Naive thymus-derived CD4-positive, alpha-beta T cell (primary cell): ENCODE measurements at places on chromosomes 7 and 10.
A peak's percentile ranks its signal among the peaks of the same experiment; 100 is the strongest.

DNA sequence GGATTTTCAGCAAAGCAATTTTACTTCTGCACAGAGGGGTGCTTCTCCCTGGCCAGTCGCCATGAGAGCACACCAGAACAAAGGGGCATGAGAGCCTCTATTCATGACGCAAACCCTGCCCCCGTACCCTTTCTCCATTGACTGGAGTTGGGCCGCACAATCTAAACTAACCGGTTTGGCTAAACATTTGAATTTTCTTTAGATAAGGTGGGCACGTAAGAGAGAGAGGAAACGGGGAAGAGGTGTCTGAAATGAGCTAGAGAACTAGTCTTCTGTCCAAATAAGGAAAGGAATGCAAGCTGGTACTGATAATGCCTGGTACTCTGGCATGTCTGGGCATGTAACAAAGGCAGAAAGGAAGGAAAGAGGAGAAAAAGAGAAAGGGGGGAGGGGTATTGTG, 13.2 kb upstream of the SCIN start:
- H3K4me3 ChIP-seq = no peak overlapping the region
- no peaks in the 10 kb centered on the region for H3K4me1 ChIP-seq
- DNase-seq = no peak
- no peak overlapping the region for H3K27ac ChIP-seq
- H3K36me3 ChIP-seq = no peaks in the 10 kb centered on the region
- H3K27me3 ChIP-seq = no peaks in the 10 kb centered on the region

DNA sequence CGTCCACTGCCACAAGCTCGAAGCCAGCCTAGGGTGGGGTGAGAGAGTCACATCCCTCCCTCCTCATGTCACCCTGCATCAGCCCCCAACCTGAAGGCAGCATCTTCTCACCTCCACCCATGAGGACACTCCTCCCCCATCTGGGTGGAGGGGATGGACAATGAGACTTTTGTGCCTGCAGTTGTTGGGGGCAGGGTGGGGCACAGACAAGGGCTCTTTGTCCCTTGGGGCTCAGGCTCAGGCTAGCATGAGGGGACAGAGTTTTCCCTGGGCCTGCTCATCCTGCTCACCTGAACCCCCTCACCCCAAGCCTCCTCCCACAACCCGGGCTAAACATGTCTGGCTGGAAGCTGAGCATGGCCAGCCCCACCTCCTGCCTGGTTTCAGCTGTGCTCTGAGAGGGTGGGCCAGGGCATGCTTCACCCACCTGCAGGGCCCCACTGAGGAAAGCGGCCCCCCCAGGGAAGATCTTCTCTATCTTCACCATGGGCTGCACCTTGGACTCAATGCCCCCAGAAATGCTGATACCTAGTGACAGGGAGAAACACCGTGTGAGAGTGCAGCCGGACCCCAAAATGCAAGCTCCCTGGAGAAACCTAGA, 9.3 kb downstream of the LZTS2 start:
- H3K4me1 ChIP-seq = peaks cover 5% of the 10 kb centered on the region
- H3K27ac ChIP-seq = no peak overlapping the region
- H3K36me3 ChIP-seq = peaks cover 25% of the 10 kb centered on the region

DNA sequence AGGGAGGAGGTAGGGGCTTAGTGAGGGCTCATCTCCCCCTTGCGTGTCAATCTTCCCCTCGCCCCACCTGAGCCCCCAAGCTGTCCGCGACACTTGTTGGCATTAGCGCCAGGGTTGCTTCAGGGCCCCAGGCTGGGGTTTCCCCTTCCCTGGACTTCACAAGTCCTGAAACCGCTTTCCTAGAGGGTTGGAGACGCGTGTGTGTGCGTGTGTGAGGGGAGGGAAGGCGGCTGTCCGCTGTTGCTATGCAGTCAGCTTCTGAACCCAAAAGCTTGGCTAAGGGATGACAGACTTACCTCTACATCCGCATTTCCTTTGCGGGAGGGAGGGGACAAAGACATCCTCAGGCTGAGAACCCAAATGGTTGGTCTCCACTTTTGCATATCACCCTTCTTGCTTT, 803 bp downstream of the GOLGA7B start:
- H3K4me1 ChIP-seq = peaks cover 25% of the 10 kb centered on the region
- H3K36me3 ChIP-seq = no peaks in the 10 kb centered on the region
- peak; percentile 40 for DNase-seq
- H3K4me3 ChIP-seq = peak overlapping the region; percentile 74
- no peaks in the 10 kb centered on the region for H3K27me3 ChIP-seq

DNA sequence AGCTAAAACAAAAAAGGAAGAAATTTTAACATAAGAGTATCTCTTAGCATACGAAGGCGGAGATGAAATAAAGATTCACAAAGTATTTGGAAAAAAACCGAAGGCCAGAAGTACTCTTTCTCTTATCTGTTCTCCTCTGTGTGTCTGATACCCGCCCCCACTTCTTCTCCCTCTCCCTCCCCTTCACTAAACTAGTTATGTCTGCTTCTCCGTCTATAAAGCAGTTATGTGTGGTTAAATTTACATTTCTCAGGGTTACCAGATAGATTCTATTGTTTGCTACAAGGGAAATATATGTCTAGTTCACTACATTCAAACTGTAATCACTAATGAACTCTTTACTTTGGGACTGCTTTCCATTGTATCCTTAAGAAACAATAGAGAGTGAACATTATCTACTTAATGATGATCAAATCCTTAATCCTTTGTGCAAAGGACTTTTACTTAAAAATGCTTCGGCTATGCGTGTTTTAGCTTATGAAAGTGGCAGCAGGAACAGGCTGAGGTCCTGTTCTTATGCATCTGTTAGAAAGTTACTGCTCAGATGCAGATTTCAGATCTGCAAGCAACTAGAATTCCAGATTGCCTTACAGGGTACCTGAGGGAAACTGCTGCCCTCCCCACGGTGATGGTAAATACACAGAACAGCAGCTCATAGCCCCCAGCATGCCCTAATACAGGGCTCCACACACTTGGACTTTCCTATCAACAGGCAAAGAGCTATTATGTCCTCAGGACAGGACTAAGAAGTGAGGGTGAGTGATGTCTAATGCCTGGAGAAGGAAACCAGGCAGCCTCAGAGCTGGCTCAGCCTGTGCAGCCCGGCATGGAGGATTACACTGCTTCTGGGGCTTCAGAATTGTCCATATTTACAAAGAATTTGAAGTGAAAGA, 273.3 kb downstream of the FZD1 start:
- H3K4me3 ChIP-seq = no peak overlapping the region
- no peak overlapping the region for H3K27ac ChIP-seq
- H3K27me3 ChIP-seq = no peaks in the 10 kb centered on the region
- no peak for DNase-seq

- H3K27me3 ChIP-seq = no peaks in the 10 kb centered on the region
- no peak for DNase-seq
- H3K4me1 ChIP-seq = no peaks in the 10 kb centered on the region
Observed at GRCh38 chr7:34296663-34297062, 361.4 kb upstream of the NPSR1 start.

- no peak overlapping the region for H3K4me3 ChIP-seq
- H3K4me1 ChIP-seq = no peaks in the 10 kb centered on the region
- no peak overlapping the region for H3K27ac ChIP-seq
- peak; percentile 69 for DNase-seq
Observed at GRCh38 chr10:70549962-70550458, 52.5 kb downstream of the PRF1 start.

DNA sequence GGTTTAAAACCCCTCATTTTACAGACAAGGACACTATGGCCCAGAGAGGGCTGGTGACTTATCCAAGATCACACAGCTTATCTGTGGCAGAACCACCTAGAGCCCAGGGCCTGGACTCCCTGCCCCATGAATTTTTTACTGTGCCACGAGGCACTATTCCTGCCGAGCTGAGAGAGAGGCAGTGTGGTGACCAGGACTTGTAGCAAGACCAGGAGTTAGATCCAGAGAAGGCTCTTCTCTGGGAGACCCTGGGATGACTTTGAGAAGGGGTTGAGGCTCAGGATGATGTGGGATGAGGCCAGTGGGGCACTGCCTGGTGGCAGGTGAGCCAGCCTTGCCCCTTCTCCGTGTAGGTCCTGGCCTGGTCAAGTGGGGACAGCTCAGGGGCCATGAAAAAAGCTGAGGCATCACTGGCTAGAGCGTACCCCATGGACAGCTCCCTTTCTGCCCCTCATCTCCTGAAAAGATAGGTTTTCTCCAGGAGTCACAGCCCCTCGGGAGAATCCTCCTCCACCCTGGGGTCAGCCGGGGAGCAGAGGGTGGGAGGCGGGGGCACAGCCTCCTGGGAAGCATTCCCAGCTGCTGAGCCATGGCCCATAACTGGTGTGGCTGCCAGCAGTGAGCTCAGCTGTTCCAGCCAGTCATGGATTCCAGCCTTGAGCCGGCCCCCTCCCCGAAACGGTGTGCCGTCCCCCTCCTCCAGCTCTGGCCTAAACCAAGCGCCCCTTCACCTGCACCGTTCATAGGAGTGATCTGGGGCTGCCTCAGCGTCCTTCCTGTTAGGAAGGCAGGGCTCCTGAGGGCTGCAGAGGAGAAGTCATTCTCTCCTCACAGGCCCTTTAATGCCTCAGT, 5.8 kb downstream of the FLNC start:
- no peak for DNase-seq
- H3K4me3 ChIP-seq = no peak overlapping the region
- H3K36me3 ChIP-seq = no peaks in the 10 kb centered on the region
- no peaks in the 10 kb centered on the region for H3K4me1 ChIP-seq
- H3K27me3 ChIP-seq = no peaks in the 10 kb centered on the region
- H3K27ac ChIP-seq = no peak overlapping the region

GRCh38 chr7:25260862-25261494, 32.7 kb upstream of the NPVF start:
- peak; percentile 66 for DNase-seq
- no peaks in the 10 kb centered on the region for H3K36me3 ChIP-seq
- H3K4me1 ChIP-seq = peaks cover 23% of the 10 kb centered on the region
- H3K27me3 ChIP-seq = no peaks in the 10 kb centered on the region
- H3K27ac ChIP-seq = peak overlapping the region; percentile 61
- peak overlapping the region; percentile 42 for H3K4me3 ChIP-seq

- no peaks in the 10 kb centered on the region for H3K4me1 ChIP-seq
- no peak overlapping the region for H3K4me3 ChIP-seq
- H3K27me3 ChIP-seq = no peaks in the 10 kb centered on the region
- DNase-seq = no peak
Observed at GRCh38 chr10:114605155-114605797, 52.8 kb downstream of the ABLIM1 start.
